ENCODE measurements at places on chromosomes 6 and 20.
A peak's percentile ranks its signal among the peaks of the same experiment; 100 is the strongest.

DNA sequence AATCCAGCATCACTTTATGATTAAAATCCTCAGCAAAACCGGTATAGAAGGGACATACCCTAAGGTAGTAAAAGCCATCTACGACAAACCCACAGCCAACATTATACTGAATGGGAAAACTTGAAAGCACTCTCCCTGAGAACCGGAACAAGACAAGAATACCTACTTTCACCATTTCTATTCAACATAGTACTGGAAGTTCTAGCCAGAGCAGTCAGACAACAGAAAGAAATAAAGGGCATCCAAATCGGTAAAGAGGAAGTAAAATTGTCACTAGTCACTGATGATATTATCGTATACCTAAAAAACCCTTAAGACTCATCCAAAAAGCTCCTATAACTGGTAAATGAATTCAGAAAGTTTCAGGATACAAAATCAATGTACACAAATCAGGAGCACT, 33.3 kb downstream of the BLOC1S5 start:
- DNase-seq = no peak

- DNase-seq = no peak
Measured at GRCh38 chr6:52820198-52820597, 16.6 kb upstream of the GSTA1 start.

DNA sequence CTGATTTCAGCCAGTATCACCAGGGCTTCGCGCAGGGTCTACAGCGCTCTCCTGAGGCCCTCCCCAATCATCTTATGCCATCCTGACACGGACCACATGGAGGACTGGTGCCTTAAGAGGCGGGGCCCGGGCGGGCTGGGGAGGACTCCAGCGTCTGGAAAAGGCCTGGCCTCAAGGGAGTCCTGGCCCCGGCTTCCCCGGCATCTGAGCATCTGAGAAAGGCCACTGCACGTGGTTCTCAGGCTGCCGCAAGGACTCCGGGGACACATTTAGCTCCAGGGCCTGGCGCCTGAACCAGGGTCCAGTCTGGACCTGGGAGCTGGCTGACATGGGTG, 21.4 kb downstream of the BHLHE23 start:
- DNase-seq = no peak

DNA sequence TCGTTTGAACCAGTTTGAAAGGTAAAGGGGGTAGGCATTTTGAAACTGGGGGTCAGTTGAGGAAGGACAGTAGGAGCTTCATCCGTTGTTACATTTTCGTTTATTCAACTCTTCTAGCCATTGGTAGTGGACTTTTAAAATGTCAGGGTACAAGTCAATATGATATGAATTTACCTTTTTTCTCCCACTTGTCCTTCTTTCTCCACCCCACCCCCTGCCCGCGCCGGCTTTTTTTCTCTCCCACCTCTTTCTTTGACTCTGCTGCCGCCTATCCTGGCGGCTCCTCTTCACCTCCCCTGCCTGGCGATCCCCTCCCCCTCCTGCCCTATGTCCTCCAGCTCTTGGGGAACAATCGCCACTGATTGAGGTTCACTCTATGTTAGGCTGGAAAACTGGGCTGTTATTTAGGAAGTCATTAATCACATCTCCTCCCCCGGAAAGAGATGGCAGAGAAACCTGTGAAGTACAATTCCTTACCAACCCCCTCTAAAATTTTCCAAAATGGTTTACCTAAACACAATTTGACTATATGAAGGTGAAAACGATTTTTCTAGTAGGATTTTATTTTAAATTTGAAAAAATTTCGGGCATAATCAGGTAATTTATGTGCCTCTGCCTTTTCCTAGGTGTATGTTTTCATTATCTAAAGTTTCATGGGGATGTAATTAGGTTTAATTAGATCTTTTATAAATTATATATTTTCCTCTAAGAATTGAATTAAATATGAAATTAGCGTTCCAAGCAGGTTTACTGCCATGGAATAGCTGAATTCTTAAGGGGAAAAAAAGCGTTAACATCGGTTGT, 778 bp upstream of the LIN28B start:
- DNase-seq = no peak

DNA sequence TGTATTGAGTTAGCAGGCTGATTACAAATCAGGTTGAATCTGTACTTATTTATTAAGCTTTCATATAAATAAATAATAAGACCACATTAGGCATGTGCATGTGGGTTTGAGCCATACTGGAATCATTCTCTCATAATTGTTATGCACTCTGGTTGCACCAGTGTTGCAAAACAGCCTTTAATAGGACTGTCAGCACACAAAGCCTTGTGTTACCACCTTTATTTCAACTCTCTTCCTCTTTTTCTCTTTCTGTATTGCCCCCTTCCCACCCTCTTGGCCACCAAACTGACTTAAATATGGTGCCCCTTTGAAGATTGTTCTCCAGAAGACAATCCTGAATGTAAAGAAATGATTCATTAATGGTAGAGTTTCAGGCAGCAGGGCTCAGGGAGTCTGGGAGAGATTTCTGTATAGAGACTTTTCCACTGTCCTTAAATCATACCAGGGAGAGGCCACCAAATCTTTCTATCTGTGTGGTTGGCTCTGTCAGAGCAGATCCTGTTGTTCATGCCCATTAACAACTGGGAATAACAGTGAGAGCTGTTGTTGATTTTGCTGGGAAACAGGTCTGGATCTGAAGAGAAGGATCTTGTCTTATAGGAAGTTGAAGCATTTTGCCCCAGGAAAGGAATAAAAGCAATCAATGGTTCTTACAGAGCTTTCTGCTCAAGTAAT, 131.6 kb upstream of the SOX4 start:
- no peak for DNase-seq

- no peak for DNase-seq
Measured at GRCh38 chr20:44692932-44693480, 22.2 kb upstream of the CCN5 start.

DNA sequence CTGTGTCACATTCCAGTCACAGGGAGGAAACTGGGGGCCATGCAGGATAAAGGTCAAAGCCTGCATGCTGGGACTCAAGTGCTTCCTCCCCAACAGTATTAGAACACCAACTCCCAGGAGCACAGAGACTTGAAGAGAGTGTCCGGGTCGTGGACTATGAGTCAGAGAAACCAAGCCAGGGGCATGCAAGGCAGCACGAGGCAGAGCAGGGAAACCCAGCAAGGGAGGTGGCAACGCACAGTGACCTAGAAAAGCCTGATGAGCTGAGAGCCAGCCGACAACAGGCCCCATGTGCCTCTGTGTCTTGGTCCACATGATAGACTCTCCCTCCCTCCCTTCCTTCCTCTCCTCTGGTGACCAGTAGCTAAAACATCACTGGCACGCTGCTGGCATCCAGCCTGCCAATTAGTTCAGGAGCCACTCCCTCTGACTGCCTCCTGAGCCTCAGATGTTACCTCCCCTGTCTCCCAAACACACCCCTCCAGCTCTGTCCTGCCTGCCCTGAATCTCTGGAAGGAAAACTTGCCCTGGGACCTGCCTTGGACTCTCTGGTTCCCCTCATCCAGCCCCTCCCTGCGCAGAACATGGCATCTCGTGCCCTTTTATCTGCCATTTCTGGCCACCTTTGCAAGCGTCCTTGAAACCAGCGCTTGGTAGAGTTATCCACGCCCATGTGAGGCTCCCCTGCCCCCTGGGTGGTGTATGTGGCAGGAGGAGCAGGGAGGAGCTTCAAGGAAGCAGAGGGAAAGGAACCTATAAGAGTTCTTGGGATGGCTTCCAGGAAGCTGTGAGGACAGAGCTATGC, 16.2 kb upstream of the RNF39 start:
- DNase-seq = no peak

DNA sequence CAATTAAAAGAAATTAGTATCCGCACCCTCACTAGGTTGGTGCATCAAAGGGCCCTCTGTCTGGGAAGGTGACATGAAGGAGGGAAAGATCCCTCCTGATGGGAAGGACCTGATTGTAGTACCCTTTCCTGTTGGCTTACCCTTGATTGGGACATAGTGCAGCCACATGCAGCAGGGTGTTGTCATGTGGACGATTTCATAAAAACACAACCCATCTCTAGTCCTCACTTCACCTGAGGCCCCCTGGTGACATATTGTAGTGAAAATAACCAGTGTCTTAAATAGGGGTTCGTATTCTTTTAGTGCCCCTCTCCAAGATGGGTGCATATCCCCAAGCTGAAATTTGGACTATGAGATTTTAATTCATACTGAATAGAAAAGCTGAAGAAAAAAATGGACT, 97.3 kb downstream of the SLX4IP start:
- DNase-seq = no peak

DNA sequence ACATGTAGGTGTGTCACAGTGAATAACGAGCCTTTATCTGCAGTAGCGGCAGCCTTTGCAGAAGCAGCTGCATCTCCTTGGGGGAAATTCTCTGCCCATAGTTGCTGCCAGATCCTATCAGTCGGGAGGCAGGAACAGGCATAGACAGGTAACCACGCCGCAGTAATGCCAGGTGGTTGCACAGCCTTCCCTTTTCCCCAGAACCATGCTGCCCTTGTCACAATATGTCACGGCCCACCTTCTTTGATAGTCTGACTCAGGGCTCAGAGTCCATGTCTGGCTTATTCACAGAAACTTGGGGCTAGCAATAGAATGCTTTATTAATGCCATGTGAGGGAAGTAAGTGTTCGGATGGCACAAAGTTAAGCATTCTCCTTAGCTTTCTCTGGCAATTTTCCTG, 76.6 kb downstream of the F13A1 start:
- no peak for DNase-seq

GRCh38 chr20:50713657-50714101, 17.7 kb upstream of the PARD6B start:
- DNase-seq = no peak

- no peak for DNase-seq
Measured at GRCh38 chr20:37905671-37906613, 3.0 kb downstream of the VSTM2L start.

- peak; percentile 17 for DNase-seq
Measured at GRCh38 chr6:73854998-73855718, 159.2 kb downstream of the CD109 start.

- no peak for DNase-seq
Measured at GRCh38 chr6:56055081-56055704, 179.8 kb upstream of the BMP5 start.

GRCh38 chr20:21781446-21782075, 76.1 kb downstream of the PAX1 start:
- DNase-seq = no peak

- DNase-seq = no peak
Measured at GRCh38 chr20:46371656-46372055, 34.8 kb downstream of the ELMO2 start.

GRCh38 chr20:14126856-14127255, 131.5 kb downstream of the MACROD2 start:
- no peak for DNase-seq

- DNase-seq = no peak
Measured at GRCh38 chr6:157143171-157143889, 180.0 kb downstream of the TMEM242 start.

GRCh38 chr6:23608931-23609435, 517.0 kb upstream of the NRSN1 start:
- DNase-seq = no peak

GRCh38 chr6:122702841-122703240, 76.7 kb upstream of the FABP7 start:
- DNase-seq = no peak

DNA sequence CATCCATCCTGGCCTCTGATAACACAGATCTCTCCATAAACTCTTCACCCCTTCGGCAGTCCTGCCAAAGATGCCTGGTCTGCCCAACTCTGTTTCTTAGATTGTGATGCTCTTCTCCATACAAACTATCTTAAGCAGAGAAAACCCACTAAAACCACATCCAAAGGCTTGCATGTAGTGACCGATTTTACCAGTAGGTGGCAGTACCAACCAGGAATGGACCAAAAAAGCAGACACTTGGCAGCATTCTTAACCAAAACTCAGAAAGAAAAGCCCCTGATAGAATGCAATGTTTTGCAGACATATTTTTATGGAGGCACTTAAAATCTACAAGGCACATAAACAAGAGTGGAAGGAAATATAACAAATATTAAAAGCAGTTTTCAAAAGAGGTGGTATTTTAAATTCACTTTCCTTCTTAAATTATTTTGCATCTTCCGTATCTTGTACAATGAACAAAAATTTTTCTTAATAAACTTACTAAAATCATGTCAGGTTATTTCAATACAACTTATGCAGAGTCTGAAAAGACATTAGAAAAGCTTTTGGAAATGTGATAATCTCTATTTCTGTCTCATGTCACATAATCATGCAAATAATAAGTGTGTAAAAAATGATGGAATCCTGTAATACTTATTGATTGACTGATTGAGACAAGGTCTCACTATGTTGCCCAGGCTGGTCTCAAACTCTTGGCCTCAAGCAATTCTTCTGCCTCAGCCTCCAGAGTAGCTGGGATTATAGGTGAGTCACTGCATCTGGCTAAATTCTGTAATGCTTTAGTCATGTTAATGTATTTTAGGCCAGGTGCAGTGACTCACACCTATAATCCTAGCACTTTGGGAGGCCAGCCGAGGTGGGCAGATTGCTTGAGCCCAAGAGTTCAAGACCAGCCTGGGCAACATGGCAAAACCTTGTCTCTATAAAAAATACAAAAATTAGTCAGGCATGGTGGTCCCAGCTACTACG, 29.4 kb downstream of the LRP11 start:
- DNase-seq = peak; percentile 62

GRCh38 chr20:33079259-33079658, at the start of gene BPIFB4:
Gene BPIFB4 (plus strand): TSS chr20:33079643. CDS start chr20:33081527, 1,884 bp downstream.
- no peak for DNase-seq

DNA sequence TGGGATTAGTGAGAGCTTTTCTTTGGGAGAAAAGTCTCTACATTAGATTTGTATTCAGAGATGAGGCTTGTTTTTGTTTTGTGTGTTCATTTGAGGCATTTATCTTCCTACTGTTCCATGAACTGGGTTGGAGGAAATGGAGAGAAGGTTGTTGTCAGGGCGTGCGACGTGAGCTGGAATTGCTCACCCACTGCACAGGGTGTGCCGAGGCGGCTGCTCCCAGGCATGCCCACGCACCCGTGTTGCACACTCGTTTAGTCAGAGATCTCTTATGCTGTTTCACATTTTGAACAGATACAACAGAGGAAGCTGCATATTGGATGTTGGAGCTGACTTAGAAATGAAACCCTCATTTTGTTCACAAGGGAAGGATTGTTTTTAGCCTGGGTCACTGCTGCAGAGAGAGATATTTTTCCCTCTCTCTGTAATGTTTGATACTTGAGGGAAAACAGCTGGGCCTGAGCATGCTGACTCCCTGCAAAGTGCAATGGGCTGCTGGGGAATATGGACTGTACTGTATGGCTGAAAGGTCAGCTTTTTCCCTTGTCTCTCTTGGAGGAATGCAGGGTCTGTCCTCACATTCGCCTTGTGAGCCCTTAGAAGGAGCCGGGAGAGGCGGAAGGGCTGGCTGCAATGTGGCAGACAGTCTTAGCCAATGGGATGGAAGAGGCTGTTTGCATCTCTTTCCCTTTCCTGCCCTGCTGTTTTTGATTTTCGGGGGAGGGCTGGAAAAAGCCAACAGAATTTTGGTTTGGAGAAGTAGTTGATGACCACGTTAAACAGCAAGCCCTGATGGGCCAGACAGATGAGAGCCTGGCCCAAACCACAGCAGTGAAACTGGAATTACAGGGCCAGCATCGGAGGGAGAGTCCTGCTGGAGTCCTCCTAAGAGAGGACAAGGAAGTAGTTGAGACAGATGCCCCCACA, 170.8 kb downstream of the SASH1 start:
- no peak for DNase-seq

- no peak for DNase-seq
Measured at GRCh38 chr6:53961679-53962370, 149.4 kb upstream of the MLIP start.
